ENCODE measurements at places on chromosomes 2 and 18. TPM values are rescaled to one million over a fixed set of nuclear protein-coding genes. Genes with fewer than 3 reads are reported as not detected.

GRCh38 chr2:204718607-204719006 is 173.3 kb downstream of the PARD3B start:
- DNase-seq: no peak

Gene IL1F10
- total RNA-seq: not detected

DNA sequence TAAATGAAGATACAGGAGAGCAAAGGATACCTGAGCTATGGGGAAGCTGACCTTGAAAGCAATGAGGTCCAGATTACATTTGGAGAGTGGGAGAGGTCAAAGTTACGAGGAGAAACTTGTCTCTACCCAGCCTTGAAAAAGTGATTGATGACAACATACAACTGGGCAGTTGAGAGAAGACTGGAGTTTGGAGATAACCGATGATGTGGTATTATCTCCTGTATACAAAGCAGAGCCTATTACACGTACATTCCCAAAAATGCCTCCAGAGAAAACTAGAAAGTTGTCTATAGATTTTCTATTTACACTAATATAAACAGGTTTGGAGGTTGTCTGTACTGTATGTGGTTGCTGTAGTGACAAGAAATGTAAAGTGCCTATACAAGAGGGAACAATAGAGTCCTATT is 28.3 kb downstream of the ARL5A start:
- DNase-seq: no peak

Gene GNAL
- 0.62 TPM for total RNA-seq

GRCh38 chr2:214019229-214019972 is 391.5 kb upstream of the VWC2L start:
- no peak for DNase-seq
